ENCODE measurements at places on chromosomes 4 and X. TPM values are rescaled to one million over a fixed set of nuclear protein-coding genes. Genes with fewer than 3 reads are reported as not detected.

- no peak for DNase-seq
Measured at GRCh38 chr4:149702414-149703293, 113.0 kb downstream of the IQCM start.

GRCh38 chrX:132532913-132533312 is 44.1 kb upstream of the MBNL3 start:
- peak; percentile 48 for DNase-seq

The GRIA3 gene
- total RNA-seq, result not detected

GRCh38 chr4:26081795-26082498 is 167.9 kb downstream of the SMIM20 start:
- DNase-seq, result peak; percentile 19

The VCX2 gene
- total RNA-seq, result 0.13 TPM
